ENCODE measurements at places on chromosomes 5 and 9.
A peak's percentile ranks its signal among the peaks of the same experiment; 100 is the strongest.

DNA sequence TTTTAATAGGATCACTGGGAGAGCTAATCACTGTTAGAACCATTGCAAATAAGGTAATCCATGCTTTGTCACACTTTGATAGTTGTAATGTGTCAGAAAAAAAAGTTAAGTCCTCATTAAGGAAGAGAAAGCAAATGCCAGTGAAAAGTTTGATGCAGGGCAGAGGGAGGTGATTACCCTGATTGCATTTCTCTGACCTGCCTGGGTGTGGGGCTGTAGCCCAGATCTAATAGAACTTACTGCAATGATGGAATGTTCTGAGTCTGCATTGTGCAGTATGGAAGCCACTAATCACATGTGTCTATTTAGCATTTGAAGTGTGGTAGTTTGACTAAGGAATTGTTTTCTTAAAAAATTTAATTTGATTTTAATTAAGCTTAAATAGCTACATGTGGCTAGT is 202.7 kb downstream of the ATP10B start:
- DNase-seq, result no peak

DNA sequence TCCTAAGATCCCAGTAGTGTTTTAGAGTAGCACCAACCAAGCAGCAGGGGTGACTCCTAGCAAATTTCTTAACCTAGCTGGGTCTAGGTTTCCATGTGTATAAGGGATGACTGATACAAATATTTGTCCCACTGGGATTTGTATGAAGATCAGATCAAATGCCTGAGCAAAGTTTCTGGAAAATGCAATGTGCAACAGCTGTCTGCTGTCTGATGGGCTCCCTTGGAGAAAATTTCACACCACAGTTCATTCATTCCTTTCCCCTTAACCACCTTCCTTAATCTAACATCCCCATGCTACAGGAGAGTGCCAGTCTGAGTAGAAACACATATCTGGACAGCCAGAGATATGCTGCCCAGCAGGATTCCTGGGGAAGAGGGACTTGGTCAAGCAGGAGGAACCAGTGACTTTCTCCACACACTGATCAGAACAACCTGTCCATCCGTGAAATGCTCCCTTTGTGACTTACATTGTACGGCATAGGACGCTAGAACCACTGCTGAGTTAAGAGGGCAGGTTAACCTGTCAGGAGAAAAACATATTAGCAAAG is 53.3 kb downstream of the PTPN3 start:
- no peak for DNase-seq

DNA sequence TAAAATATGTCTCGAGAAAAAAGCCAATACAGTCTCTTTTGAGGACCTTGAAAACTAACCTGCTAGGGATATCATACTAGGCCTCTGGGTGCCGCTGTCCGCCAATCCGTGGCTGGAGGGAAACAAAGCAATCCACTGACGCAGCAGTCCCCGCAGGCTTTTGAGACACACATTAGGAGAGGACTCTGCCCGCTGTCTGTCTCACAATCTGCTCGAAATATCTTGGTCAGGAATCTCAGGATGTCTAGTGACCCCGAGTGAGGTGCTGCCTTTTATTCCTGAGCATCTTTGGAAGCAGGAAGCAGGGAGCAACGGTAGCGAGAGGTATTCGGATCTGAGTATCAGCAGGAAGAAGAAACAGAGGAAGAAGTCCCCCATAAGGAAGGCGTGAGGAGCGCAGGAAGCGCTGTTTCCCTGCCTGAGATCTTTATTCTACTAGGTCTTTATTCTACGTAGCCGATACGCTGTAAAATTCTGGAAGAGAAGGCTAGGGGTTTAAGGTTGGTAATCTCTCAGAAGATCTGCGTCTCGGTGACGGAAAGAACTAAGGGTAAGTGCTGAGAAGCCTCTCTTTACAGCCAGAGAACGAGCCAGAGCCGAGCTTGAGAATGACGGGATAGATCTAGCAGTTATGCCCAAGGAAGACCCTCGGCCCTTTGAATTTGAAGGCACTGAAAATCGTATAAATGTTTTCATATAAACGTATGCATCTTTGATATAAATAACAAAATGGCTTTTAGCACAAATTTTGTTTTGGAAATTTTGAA is 4.0 kb upstream of the PCDHGA1 start:
- DNase-seq, result peak; percentile 80

DNA sequence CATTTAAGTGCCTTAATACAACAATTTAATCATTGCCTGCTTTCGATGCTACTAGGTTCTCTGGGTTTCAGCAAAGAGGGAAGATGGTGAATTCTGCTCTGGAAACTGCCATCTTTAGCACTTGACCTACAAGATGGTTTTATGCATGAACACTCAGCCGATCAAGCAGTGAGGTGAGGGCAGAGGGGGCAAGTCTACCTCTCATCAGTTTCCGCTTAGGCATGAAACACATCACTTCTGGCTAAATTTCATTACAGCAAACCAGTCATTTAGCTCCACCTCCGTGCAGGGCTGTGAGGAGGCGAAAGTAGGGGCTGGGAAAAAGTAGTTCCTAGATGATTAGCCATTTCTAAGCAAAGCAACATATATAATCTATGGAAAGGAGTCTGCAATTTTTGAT is 1018.0 kb downstream of the CDH18 start:
- DNase-seq, result no peak

DNA sequence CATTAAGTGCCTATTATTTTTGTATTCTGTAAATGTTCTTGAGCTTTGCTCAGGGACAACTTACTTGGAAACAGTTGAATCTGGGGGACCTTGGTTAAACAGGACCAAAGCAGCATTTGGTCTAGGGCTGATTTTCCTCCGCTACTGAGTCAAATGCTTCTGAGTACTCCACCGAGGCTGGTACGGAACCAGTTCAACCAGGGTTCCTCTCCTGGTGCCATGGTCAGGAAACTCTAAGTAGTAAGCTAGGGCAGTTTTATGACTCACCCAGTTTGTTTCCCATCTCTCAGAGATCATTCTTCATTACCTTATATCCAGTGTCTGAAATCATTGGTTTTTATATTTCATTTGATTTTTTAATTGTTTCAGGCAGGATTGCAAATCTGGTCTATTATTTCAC is 111.9 kb upstream of the TNFAIP8 start:
- DNase-seq, result peak; percentile 4

- DNase-seq, result no peak
Observed at GRCh38 chr5:173963182-173963838, 25.7 kb upstream of the C5orf47 start.

GRCh38 chr9:134955801-134956200 is 38.1 kb upstream of the FCN1 start:
- no peak for DNase-seq

DNA sequence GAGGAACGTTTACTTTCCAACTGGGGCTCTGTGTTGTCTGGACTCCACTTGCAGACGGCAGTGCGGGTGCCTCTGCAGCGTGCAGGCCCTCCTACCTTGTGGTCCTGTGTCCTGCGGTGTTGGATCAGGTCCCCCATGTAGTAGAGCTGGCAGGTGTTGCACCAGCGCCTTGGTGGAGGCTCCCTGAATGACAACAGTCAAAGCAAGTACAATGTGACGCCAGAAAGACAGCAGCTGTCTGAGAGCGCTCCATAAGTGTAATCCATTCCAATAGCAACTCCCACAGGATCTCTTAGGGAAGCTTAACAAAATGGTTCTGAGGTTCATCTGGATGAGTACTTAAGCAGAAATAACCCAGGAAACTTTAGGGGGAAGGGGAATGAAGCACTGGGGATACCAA is 9.9 kb downstream of the BBLN start:
- DNase-seq, result no peak

- DNase-seq, result no peak
Observed at GRCh38 chr5:111548992-111549649, 36.8 kb upstream of the STARD4 start.

DNA sequence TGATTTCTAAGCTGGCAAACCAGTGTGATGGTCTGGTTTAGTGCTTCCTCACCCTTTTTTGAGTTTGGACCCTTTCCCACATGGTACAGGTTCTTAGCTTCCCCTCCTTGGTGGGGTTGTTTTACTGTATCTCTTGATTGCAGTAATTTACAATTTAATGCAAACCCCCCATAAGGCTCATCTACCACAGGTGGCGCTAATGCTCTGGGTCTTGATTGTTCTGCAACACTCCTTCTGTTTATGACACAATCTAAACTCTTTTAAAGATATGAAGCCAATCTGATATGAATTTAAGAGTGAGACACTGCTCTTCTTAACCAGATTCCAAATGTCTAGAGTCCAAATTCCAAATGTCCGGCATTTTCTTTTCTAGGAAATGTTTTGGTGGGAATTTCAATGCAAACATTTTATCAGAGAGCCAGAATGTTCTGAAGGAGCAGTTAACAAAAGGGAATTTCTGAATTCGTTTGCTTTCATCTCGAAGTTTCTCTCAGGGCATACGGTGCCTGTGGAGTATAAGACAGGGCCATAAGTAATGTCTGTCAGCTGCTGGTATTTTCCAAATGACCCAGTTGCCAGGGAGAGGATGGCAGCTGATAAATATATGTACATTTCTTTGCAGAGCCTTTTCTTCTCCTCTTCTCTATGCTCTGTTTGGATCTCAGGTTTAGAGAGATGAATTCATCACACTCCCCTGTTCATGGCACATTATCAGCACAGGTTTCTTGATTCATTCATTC is 246.8 kb downstream of the ARHGAP26 start:
- peak; percentile 49 for DNase-seq

- DNase-seq, result no peak
Observed at GRCh38 chr5:175328176-175328575, 115.8 kb downstream of the DRD1 start.

- no peak for DNase-seq
Observed at GRCh38 chr9:3444016-3444415, 81.8 kb downstream of the RFX3 start.

GRCh38 chr5:32100230-32100629 is 73.9 kb downstream of the GOLPH3 start:
- DNase-seq, result peak; percentile 72

GRCh38 chr5:81239613-81240012 is 6.5 kb downstream of the CKMT2 start:
- DNase-seq, result no peak

GRCh38 chr9:31347082-31347617 is 1037.3 kb upstream of the ACO1 start:
- peak; percentile 72 for DNase-seq

DNA sequence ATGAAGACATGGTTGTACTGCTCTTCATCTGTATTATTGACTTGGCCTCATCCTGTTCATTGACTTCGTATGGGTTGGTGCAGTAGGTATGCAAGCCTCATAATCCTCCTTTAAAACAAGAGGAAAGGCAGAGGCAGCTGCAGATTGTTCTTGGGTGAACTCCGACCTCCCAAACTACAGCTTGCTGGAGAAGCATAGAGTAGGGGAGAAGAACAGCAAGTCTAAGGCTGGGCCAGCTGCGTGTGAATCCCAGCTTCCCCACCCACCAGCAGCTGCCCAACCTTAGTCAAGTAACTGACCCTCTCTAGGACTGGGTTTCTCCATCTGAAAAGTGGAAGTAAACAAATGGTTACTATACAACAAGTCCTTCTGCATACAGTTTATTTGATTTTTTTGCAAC is 114.5 kb upstream of the WWC1 start:
- DNase-seq, result no peak

- no peak for DNase-seq
Observed at GRCh38 chr5:103275851-103276250, 17.3 kb downstream of the MACIR start.

- no peak for DNase-seq
Observed at GRCh38 chr9:5834214-5834613, 1.3 kb upstream of the ERMP1 start.

GRCh38 chr9:15333376-15333881 is 26.4 kb upstream of the TTC39B start:
- no peak for DNase-seq

- no peak for DNase-seq
Observed at GRCh38 chr5:118882666-118883065, 105.7 kb downstream of the DTWD2 start.

DNA sequence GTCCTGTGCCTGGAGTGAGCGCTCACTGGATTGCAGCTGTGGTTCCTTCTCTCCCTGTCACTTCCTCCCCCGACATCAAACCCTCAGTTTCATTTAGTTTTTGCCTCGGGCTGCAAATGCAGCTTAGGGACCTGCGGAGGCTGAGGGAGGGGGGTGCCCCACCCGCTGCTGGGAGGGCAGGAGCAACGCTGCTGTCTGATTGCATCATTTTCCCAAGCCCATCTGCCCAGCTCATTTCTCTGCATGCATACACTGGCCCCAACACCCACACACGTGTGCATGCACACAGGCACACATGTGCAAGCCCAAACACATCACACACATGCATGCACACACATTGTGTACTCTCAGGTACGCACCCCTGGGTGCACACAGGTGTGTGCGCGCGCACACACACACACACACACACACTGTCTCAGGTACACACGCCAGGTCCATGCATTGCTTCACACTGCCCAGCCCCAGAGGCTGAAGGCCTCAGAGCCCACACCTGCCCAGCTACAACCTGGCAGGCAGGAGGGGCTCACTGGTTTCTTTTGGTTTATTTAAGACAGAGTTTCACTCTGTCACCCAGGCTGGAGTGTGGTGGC is 3.4 kb downstream of the ASS1 start:
- no peak for DNase-seq

- DNase-seq, result peak; percentile 45
Observed at GRCh38 chr9:125262294-125262991, 817 bp downstream of the GAPVD1 start.

GRCh38 chr5:71751422-71751821 is 32.3 kb downstream of the CARTPT start:
- no peak for DNase-seq

- DNase-seq, result no peak
Observed at GRCh38 chr5:30000231-30000630, 1193.3 kb upstream of the CDH6 start.

- DNase-seq, result no peak
Observed at GRCh38 chr9:88196142-88196790, 58.0 kb upstream of the SPATA31C2 start.

- no peak for DNase-seq
Observed at GRCh38 chr9:132947756-132948155, 3.3 kb upstream of the TSC1 start.

GRCh38 chr5:58759745-58760144 is 176.9 kb downstream of the RAB3C start:
- peak; percentile 44 for DNase-seq

DNA sequence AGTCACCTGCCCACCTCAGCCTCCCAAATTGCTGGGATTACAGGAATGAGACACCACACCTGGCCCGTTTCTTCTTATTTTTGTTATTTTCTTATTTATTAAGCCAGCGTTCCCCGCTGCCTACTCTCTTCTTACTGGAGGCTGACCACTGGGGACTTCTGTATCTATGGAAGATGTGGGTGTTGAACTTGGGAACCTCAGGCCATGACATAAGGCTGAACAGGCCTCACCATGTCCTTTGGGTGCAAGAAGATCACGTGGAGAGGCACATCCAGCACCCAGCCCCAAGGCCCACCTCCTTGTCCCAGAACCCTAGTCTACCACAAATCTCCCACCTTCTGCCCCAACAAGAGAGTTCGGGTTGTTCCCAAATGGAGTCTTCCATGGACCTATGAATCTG is 59.4 kb upstream of the NEK6 start:
- DNase-seq, result no peak

GRCh38 chr5:107565791-107566767 is 104.7 kb downstream of the EFNA5 start:
- peak; percentile 92 for DNase-seq
